CD8-positive, alpha-beta memory T cell (primary cell): ENCODE measurements at places on chromosomes 12 and 14. TPM values are rescaled to one million over a fixed set of nuclear protein-coding genes. Genes with fewer than 3 reads are reported as not detected.
A peak's percentile ranks its signal among the peaks of the same experiment; 100 is the strongest.

CDCA3 gene
- 35.9 TPM for total RNA-seq

SIX1 gene
- not detected for total RNA-seq

GRCh38 chr12:42794806-42795205 is 205.3 kb upstream of the PRICKLE1 start:
- H3K27me3 ChIP-seq, result no peaks in the 10 kb centered on the region
- DNase-seq, result no peak
- no peak overlapping the region for H3K27ac ChIP-seq
- H3K36me3 ChIP-seq, result no peaks in the 10 kb centered on the region
- no peak overlapping the region for H3K4me3 ChIP-seq
- no peaks in the 10 kb centered on the region for H3K4me1 ChIP-seq

ATXN3 gene
- 32.5 TPM for total RNA-seq

DNA sequence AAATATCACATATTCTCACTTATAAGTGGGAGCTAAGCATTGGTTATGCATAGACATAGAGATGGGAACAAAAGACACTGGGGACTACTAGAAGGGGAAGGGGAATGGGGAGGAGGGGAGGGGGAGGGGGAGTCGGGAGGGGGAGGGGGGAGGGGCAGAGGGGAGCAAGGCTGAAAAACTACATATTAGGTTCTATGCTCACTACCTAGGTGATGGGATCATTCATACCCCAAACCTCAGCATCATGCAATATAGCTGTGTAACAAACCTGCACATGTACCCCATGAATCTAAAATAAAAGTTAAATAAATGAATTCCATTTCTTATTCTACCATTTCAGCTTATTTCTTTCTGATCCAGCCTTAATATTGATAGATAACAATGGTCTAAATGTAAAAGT is 21.9 kb upstream of the PTCSC3 start:
- no peaks in the 10 kb centered on the region for H3K4me1 ChIP-seq
- H3K27ac ChIP-seq, result no peak overlapping the region
- H3K36me3 ChIP-seq, result no peaks in the 10 kb centered on the region
- no peak overlapping the region for H3K4me3 ChIP-seq
- DNase-seq, result no peak

DNA sequence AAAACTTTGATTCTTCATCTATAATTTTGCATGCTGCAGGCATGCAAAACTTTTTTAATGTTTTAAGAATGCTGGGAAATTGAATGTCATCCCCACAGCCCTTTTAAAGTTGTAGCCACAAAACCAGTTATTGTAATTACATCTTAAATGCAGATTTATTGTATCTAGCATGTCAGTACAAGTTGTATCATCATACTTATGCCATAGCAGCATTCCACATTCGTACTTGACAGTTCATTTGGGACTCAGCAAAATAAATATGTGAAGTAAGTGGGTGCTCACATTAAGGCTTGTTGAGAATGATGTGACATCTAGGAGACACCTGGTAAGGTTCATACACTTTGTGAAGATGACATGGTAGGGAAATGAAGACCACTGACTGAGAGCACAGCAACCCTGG is 44.0 kb upstream of the GZMB start:
- H3K27me3 ChIP-seq, result no peaks in the 10 kb centered on the region
- DNase-seq, result no peak
- H3K27ac ChIP-seq, result no peak overlapping the region
- H3K36me3 ChIP-seq, result no peaks in the 10 kb centered on the region
- H3K4me3 ChIP-seq, result no peak overlapping the region

CRIP2 gene
- total RNA-seq, result 2.7 TPM

NINJ2 gene
- 4.2 TPM for total RNA-seq

DNA sequence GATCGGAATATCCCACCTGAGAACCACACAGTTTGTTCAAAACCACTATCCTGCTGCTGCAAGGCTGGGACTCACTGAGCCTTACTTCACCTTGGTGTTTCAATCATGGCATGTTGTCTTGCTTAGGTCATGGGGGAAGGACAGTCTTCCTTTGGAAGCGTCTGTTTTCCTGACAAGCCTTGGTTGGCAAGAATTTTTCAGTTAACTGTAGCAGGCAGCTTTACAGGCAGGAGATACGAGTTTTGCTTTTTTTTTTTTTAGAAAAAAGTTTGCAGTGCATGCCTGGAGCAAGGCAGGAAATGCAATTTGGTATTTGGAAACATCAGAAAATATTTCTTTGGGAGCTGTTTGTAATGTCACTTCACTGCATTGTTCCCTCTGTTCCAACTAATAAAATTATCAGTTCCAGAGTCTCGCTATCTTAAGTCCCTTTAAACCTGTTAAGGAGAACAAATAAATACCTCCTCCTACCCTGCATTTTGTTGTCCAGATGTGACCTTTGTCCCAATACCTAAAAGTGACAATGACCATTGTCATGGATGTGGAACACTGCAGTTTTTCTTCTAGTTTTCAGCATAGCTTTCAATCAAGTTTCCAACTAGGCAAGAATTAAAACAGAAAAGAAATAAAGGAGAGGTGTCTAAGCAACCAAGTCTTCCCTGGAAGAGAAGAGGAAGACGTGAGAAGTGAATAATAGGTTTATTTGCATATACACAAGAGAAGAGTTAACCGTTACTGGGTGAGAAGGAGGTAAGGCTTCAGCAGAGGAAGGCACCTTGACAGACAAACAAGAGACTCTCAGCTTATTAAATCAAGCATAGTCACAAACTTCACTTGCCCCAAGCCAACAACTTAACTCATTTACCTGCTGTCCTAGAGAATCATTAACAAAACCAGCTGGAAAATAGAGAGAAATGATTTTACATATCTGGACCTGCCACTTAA is 71.4 kb upstream of the ACTN1 start:
- H3K4me1 ChIP-seq, result no peaks in the 10 kb centered on the region
- no peak overlapping the region for H3K4me3 ChIP-seq
- peaks cover 28% of the 10 kb centered on the region for H3K36me3 ChIP-seq
- no peak overlapping the region for H3K27ac ChIP-seq
- H3K27me3 ChIP-seq, result no peaks in the 10 kb centered on the region
- DNase-seq, result no peak

GRCh38 chr12:28130625-28131598 is 59.3 kb upstream of the CCDC91 start:
- no peaks in the 10 kb centered on the region for H3K36me3 ChIP-seq
- H3K27me3 ChIP-seq, result no peaks in the 10 kb centered on the region
- no peak overlapping the region for H3K4me3 ChIP-seq
- no peaks in the 10 kb centered on the region for H3K4me1 ChIP-seq
- no peak for DNase-seq

GRCh38 chr14:55349565-55349964 is 62.1 kb downstream of the ATG14 start:
- no peak overlapping the region for H3K4me3 ChIP-seq
- peaks cover 15% of the 10 kb centered on the region for H3K4me1 ChIP-seq
- H3K27ac ChIP-seq, result no peak overlapping the region
- DNase-seq, result no peak
- H3K27me3 ChIP-seq, result no peaks in the 10 kb centered on the region

GEMIN2 gene
- 18.1 TPM for total RNA-seq

TSPAN9 gene
- 0.79 TPM for total RNA-seq

DNA sequence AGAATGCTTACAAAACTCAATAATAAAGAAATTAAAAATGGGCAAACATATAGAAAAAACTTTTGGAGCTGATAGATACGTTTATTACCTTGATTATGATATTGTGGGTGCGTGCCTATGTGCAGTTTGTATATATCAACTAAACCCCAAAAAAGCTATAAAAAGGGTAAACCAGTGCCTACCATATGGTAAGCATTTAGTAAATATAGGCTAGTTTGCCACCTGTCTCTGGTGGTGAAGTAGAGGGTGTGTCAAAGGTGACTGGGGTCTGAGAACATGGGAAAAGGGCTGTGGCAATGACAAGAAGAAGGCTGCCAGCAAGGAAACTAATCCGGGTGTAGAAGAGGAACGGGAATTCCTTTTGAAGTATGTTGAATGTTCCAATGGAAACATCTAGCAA is 18.3 kb downstream of the GALNT8 start:
- H3K27me3 ChIP-seq, result no peaks in the 10 kb centered on the region
- no peak overlapping the region for H3K27ac ChIP-seq
- no peak overlapping the region for H3K4me3 ChIP-seq
- no peaks in the 10 kb centered on the region for H3K4me1 ChIP-seq

- no peak for DNase-seq
- H3K4me1 ChIP-seq, result no peaks in the 10 kb centered on the region
- H3K27ac ChIP-seq, result no peak overlapping the region
- H3K27me3 ChIP-seq, result no peaks in the 10 kb centered on the region
- H3K36me3 ChIP-seq, result no peaks in the 10 kb centered on the region
- no peak overlapping the region for H3K4me3 ChIP-seq
Measured at GRCh38 chr14:22488522-22489243, 100.3 kb downstream of the DAD1 start.

RPL10L gene
- not detected for total RNA-seq

DNA sequence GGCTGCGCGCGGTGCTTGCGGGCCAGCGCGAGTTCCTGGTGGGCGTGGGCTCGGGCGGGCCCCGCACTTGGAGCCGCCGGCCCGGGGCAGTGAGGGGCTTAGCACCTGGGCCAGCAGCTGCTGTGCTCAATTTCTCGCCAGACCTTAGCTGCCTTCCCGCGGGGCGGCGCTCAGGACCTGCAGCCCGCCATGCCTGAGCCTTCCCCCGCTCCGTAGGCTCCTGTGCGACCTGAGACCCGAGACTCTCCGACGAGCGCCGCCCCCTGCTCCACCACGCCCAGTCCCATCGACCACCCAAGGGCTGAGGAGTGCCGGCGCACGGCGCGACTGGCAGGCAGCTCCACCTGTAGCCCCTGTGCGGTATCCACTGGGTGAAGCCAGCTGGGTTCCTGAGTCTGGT is 46.0 kb upstream of the PLEKHG3 start:
- H3K27ac ChIP-seq, result no peak overlapping the region
- no peaks in the 10 kb centered on the region for H3K4me1 ChIP-seq
- no peak for DNase-seq
- no peaks in the 10 kb centered on the region for H3K36me3 ChIP-seq

TAS2R14 gene
- 0.55 TPM for total RNA-seq

MANSC4 gene
- total RNA-seq, result not detected

DNA sequence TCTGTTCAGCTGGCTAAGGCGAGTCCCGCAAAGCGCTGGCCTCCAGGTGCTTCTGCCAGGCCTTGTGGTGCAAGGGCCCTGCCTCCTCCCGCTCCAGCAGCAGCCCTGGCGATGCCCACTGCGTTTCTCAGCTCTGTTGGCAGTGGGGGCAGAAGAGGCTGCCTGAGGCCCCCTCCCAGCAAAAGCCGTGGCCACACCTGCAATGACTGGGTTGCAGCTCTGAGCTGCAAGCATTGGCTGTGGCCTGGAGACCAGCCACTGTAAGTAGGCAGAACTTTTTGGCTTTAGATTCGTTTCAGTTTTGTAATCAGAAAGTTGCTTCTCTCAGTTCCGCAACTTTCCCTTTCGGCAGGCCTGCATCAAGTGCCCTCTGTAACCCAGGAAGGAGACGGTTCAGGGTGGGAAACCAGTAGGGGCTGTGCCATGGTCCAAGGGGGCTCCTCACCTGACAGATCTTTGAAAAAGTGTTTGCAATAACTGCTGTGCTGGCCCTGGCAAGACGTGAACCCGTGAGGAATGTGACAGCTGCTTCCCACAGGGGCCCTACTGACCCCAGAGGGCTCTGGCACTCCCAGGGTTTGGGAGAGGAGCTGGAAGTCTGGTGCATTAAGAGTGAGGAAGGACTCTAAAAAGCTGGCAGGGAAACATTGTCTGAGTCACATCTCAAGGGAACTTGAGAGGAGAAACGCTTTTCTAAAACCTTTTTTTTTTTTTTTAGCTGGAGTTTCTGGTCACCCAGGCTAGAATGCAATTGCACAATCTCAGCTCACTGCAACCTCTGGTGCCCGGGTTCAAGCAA is 54.5 kb upstream of the MAX start:
- no peaks in the 10 kb centered on the region for H3K4me1 ChIP-seq
- H3K27ac ChIP-seq, result no peak overlapping the region
- H3K27me3 ChIP-seq, result no peaks in the 10 kb centered on the region
- no peak for DNase-seq
- H3K36me3 ChIP-seq, result no peaks in the 10 kb centered on the region

GRCh38 chr14:71371711-71372396 is 464.6 kb downstream of the PCNX1 start:
- no peak overlapping the region for H3K27ac ChIP-seq
- peaks cover 4% of the 10 kb centered on the region for H3K4me1 ChIP-seq
- H3K36me3 ChIP-seq, result peaks cover 4% of the 10 kb centered on the region
- no peak for DNase-seq

- peaks cover 5% of the 10 kb centered on the region for H3K4me1 ChIP-seq
- H3K27ac ChIP-seq, result no peak overlapping the region
- no peak for DNase-seq
- H3K36me3 ChIP-seq, result no peaks in the 10 kb centered on the region
- H3K4me3 ChIP-seq, result no peak overlapping the region
- H3K27me3 ChIP-seq, result no peaks in the 10 kb centered on the region
Measured at GRCh38 chr12:132323171-132324010, 6.0 kb downstream of the GALNT9 start.

GRCh38 chr14:24196071-24197055 is 1.1 kb upstream of the TM9SF1 start:
- H3K36me3 ChIP-seq, result peaks cover 16% of the 10 kb centered on the region
- peak overlapping the region; percentile 100 for H3K27ac ChIP-seq
- no peaks in the 10 kb centered on the region for H3K27me3 ChIP-seq
- peak overlapping the region; percentile 91 for H3K4me3 ChIP-seq
- DNase-seq, result no peak

DNA sequence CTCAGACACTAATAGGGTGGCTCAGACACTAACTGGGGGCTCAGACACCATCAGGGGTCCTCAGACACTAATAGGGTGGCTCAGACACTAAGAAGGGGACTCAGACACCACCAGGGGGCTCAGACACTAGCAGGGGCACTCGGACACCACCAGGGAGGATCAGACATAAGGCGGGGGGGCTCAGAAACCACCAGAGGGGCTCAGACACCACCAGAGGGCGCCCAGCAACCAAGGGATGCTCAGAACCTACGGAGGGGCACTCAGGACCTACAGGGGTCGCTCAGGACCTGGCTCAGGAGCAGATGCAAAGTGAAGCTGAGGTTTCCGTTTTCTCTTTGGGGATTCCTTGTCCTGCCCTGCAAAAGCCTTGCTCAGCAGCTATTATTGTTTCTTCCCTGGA is 448.5 kb downstream of the TMEM121 start:
- peaks cover 4% of the 10 kb centered on the region for H3K4me1 ChIP-seq
- no peak overlapping the region for H3K27ac ChIP-seq
- peak; percentile 72 for DNase-seq
- peaks cover 10% of the 10 kb centered on the region for H3K27me3 ChIP-seq
- H3K36me3 ChIP-seq, result no peaks in the 10 kb centered on the region

GUCY2C gene
- not detected for total RNA-seq

GRCh38 chr12:119204131-119204530 is 25.4 kb downstream of the HSPB8 start:
- no peak overlapping the region for H3K27ac ChIP-seq
- no peak for DNase-seq
- no peaks in the 10 kb centered on the region for H3K27me3 ChIP-seq
- H3K4me1 ChIP-seq, result no peaks in the 10 kb centered on the region
- H3K4me3 ChIP-seq, result no peak overlapping the region

FKBP4 gene
- 183 TPM for total RNA-seq

- no peak overlapping the region for H3K4me3 ChIP-seq
- H3K27ac ChIP-seq, result no peak overlapping the region
- H3K36me3 ChIP-seq, result no peaks in the 10 kb centered on the region
- no peaks in the 10 kb centered on the region for H3K4me1 ChIP-seq
- no peak for DNase-seq
Measured at GRCh38 chr14:27727251-27727770, 1039.3 kb upstream of the FOXG1 start.

GRCh38 chr12:94258593-94258992 is 110.2 kb downstream of the PLXNC1 start:
- H3K27me3 ChIP-seq, result no peaks in the 10 kb centered on the region
- no peak overlapping the region for H3K4me3 ChIP-seq
- no peak for DNase-seq
- peaks cover 19% of the 10 kb centered on the region for H3K4me1 ChIP-seq
- peaks cover 6% of the 10 kb centered on the region for H3K36me3 ChIP-seq

- H3K4me1 ChIP-seq, result no peaks in the 10 kb centered on the region
- no peaks in the 10 kb centered on the region for H3K27me3 ChIP-seq
- H3K36me3 ChIP-seq, result no peaks in the 10 kb centered on the region
- H3K27ac ChIP-seq, result no peak overlapping the region
- no peak overlapping the region for H3K4me3 ChIP-seq
Measured at GRCh38 chr14:81122326-81122725, 98.4 kb downstream of the GTF2A1 start.
